ENCODE measurements at places on chromosomes 5 and 9.

GRCh38 chr5:72064801-72065570 lies 42.3 kb upstream of the MAP1B start:
- no peak for DNase-seq

DNA sequence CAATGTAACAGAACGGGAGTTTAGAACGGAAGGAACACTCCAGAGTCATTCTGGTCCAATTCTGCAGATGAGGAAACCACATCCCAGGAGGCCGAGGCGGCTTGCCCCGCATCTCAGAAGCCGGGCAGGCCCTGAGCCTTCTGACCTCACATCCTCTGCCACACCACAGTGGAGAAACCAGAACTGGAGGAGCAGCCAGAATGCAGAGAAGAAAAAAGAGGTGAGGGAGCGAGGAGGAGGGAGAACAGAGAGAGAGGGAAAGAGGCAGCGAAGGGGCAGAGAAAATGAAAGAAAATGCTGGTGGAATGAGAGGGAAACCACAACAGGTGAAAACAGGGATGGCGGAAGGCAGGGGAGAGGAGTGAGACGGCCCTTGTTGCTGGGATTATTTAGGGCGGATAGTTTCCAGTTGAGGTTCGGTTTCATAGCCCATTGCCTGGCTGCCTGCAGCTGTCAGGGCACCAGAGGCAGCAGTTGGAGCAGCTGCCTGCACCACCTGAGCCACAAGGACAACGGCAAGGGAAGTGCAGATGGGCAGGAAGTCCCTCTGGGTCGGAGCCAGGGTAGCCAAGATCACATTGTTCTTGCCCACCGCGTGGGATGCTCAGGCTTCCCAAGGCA lies at the start of gene HMHB1:
HMHB1 (plus strand) TSS at position 77 of the 621 bp plus-strand sequence.
- no peak for DNase-seq

GRCh38 chr5:42590566-42590965 lies 166.1 kb upstream of the CCDC152 start:
- no peak for DNase-seq

GRCh38 chr5:3564116-3564515 lies 31.5 kb upstream of the IRX1 start:
- no peak for DNase-seq

- no peak for DNase-seq
Observed at GRCh38 chr5:176366232-176366894, 1.1 kb downstream of the ARL10 start.

- DNase-seq, result no peak
Observed at GRCh38 chr5:59615272-59615671, 278.3 kb downstream of the PDE4D start.

GRCh38 chr5:34450338-34450737 lies 205.8 kb upstream of the RAI14 start:
- DNase-seq, result no peak

GRCh38 chr5:125890511-125890931 lies 532.7 kb upstream of the GRAMD2B start:
- DNase-seq, result no peak

DNA sequence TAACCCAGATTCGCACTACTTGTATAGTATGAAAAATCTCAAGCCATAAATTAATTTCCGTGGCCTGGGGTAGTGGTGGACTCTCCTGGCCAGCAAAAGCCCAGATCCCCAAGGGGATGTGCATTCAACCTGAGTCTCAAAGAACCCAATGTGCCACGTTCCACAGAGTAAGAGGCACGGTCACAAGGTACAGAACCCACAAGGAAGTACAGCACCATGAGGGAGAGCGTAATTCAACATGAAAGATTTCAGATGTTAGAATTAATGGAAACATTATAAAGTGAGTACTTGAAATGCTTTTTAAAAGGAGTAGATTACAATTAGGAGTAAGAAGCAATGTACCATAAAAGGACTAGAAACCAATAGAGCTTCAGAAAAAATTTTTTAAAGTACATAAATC lies 23.4 kb downstream of the SRD5A1 start:
- no peak for DNase-seq

DNA sequence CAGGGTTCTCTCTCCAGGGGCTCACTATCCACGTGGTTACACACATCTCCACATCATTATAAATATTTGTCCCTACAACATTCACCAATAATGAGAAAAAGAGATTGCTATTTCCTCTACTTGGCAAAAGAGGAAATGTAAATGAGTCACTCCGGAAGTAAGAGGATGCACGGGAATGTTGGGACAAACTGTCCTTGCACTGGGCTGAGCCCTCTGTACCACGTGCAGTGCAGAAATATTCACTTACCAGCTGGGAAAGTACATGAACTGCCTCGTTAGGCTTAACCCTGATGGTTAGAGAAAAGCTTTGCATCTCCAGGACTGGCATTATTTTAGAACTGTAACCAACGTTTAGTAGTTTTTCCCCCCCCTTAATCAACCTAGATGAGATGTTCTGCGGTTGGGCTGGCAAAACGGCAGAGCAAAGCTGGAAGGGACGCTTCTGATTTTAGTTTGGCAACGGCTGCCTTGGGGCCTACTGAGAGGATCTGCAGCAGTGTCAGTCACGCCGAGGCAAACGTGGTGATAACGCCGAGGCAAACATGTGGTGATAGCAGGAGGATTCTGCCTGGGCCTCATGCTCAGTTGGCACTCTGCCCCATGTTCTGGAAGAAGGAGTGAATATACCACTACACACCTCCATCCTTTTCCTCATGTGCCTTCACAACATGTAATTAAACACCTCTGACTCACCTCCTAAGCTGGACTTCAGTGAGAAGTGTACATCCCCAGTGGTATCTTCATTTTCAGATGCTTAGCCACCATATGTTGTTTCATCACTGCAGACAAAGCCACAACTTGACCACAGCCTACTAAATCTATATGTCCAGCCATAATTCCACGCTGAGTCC lies 661.4 kb upstream of the KLF4 start:
- DNase-seq, result no peak

GRCh38 chr9:4012441-4012840 lies 287.4 kb downstream of the GLIS3 start:
- no peak for DNase-seq

- DNase-seq, result no peak
Observed at GRCh38 chr5:178399701-178400095, 167.1 kb upstream of the PHYKPL start.

- DNase-seq, result no peak
Observed at GRCh38 chr9:89471390-89471789, 26.5 kb downstream of the SEMA4D start.

DNA sequence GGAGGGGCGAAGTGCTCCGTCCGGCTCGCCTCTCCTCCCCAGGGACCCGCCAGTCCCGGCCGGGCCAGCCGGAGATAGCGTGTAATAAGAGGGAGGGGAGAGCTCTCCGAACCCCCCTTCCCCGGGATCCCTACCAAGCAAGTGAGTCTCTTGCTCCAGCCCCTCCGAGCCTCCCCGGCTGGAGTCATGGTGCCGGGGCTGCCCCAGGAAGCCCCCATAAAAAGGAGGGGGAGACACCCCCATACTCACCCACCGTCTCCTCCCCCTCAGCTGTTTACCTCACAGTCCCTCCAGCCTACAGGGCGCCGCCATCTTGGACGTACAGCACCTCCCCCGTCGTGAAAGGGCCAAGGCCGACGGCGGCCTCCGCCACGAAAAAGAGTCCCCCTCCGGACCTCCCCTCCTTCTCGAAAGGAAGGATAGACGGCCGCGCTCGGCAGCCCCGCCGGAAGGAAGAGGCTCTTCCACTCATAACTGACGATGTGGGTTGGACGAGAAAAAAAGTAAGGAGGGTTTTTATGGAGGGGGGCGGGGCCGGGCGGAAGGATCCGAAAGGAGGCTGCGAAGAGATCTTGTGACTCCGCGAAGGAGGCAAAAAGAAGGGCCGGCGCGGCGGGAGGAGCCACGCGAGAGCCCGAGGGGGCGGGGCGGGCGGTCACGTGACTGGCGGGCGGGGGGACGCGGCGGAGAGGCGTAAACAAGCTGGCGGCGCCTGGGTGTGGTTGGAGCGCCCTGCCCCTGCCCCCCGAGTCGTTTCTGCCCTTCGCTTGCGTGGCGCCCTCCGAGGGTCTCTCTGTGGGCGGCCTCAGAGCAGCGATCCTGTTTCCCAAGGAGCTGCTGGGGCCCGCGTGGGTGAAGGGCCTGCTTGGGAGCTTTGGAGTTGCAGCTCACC lies at the start of gene TSC1:
TSC1 (minus strand) TSS at position 323 of the 892 bp plus-strand sequence. CDS start 15,744 bp downstream, outside the sequence.
- DNase-seq, result peak; percentile 97

GRCh38 chr5:106766916-106767315 lies 903.8 kb downstream of the EFNA5 start:
- DNase-seq, result no peak

DNA sequence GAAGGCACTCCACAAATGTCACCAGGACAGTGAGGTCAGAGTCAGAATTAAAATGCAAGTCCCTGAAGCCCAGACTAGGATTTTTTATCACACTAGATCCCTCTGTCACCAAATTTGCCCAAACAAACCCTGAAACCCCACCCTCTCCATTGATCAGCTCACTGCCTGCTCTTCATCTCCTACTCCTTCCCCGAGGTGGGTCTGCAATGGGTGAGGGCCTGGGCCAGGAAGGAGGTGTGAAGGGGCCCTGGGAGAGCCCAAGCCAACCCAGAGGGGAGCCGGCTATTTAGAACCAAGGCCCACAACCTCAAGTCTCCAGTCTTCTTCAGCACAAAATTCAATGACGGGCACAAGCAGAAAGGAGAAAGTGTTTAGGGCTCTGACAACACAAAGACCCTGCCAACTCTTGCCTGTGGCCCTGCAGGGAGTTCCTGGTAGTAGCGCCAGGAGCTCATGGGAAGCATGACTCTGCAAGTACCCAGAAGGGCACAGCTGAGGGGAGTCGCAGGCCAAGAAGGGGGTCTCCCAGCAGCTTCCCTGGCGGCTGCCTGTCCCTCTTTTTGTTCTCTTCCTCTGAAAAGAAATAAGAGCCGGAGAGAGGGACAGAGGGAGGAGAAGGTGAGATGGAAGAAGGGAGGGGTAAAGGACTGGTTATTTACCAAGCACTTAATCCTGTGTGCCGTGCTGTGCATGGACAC lies 5.5 kb downstream of the FOXI1 start:
- DNase-seq, result no peak

DNA sequence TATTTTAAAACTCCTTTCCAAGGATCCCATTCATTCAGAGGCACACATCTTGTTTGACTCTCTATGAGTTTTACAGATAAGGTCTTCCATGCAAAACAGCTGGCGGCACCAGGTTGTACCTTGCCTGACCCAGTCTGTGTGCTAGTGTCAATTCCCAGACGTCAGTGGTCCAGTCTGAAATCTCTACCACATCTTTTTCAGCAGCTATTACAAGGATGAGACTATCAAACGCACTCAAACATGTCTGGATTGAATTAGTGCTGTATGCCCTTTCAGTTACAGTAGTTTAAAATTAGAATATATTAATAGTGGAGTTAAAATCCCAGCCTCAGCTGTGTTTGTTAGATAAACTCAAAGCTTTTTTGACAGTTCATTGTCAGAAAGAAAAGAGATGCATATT lies 11.7 kb downstream of the CDC14B start:
- DNase-seq, result no peak

DNA sequence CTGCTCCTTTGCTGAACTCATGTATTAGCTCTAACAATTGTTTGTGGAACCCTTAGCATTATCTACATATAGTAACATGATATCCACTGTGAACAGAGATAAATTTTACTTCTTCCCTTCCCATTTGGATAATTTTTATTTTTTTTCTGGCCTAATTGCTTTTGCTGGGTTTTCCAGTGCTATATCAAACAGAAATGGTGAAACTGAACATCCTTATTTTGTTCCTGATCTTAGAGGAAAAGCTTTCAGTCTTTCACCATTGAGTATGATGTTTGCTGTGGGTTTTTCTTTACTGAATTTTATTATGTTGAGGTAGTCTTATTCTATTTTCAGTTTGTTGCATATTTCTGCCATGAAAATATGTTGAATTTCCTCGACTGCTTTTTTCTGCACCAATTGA lies 44.8 kb upstream of the STARD4 start:
- DNase-seq, result no peak

DNA sequence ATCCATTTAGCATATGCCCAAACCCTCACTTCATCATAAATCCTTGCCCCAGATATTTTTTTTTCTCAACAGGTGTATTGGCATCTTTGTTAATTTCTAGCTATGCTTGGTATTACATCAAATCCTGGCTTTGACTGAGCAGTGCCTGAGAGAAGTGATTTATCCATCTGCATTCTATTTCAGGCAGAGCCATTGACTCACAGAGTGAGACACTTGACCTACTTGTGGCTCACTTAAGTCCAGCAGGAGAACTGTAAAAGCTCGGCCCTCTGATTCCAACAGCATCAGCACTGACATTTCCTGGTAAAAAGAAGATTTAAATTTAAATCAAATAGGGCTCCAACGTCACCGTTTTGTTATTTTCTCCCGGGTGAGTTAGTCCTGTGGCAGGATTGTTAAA lies 93.4 kb downstream of the PLK2 start:
- DNase-seq, result no peak

DNA sequence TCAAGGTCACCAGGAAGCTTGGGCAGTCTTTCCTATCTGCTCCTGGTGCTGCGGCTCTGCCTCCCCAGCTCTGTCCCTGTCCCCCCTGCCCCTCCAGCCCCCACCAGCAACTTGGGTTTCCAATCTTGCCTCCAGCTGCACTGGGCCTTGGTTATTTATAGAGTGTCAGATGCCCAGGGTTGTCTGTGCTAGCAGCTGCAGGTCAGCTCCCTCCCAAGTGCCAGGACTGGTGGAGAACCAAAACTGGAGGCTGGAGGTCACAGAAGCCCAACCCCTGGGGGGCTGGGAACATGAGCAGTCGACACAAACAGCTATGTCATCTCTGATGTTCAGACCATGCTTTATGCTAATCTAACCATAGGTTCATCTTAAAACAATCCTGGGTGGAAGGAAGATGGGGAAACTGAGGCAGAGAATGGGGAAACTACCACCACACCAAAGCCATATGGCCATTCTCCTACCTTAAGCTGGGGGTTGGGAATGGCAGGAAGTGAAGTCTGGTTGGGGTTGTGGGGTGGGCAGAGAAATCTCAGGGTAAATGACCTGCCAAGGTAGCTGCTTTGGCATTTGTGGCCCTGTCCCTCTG lies 1.7 kb downstream of the TPM2 start:
- no peak for DNase-seq

DNA sequence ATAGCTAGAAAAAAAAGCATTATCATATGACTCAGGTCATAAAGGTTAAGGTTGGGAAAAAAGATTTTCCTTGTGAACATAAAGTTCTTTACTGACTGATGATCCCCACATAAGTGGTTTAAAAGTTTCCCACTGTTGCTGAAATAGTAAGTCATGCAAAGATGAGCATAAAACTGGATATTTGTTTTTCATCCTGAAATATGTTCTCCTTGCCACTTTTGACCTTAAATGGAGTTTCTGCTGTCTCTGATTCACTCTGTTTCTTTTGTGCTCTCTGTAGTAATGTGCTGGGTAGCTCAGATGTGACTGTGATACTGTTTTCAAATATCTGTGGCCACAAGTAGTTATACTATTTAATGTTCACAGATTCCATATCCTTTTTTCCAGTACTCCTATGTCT lies 162.5 kb upstream of the GAS1 start:
- no peak for DNase-seq
